CD4-positive, alpha-beta T cell treated with Interferon alpha-2 for 1 hour (primary cell): ENCODE measurements at places on chromosomes 5 and 9.

DNA sequence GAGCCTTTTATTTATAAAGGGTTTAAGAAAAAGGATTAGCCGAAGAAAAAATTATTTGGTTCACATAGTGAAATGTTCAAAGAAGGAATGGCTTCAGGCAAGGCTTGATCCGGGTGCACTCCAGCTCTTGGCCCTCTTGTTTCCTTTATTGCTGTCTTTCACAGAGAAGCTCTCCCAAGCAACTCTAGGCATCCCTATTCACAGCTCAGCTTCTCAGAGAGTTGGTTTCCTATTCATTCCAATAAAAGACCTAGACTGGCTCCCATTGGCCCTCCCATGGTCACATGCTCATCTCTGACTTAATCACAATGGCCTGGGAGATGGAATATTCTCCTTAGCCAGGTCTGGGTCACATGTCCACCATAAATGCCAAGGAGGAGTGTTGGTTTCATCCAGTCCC is 9.4 kb upstream of the FGFR4 start:
- DNase-seq = no peak

DNA sequence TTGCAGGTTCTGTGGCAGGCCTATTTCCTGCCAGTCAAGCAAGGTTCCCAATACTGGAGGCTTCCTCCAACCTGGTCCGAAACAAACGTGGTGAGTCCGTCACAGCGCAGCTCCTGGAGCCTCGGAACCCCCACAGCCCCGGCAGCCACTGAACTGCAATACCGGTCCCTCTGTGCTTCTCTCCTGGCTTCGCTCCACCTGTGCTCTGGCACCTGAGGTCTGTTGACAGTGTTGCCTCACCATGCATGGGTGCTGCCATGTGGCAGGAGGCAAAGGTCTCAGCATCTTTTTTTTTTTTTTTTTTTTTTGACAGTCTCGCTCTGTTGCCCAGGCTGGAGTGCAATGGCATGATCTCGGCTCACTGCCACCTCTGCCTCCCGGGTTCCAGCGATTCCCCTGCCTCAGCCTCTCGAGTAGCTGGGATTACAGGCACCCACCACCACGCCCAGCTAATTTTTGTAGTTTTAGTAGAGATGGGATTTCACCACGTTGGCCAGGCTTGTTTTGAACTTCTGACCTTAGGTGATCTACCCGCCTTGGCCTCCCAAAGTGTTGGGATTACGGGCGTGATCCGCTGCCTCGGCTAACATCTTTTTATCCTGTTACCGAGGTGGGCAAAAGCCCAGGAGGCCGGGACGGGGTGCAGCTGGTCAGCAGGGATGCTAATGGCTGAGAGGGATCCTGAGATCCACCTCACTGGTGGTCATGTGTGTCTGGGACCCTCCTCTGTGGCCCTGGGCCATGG is 57.1 kb upstream of the RNU6ATAC start:
- DNase-seq = no peak

DNA sequence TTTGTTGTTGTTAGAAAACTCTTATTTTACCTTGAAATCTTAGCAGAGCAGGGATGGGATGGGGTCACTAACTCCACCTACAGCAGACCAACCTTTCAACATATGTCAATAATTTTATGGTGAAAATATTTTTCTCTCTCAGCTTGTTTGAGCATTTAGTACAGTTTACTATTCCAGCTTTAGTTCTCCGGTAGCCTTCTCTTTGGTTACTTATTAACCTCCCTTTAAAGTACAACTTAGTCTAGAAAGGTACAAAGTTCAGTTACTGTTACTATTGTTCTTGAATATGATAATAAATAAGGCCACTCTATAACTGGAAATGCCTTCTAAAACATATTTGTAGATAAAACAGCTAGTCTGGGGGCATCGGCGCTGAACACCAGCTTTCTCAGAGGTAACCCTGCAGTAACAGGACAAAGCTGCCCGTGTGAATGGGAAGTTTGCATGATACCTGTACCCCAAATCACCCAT is 233.3 kb downstream of the PCSK1 start:
- no peak for DNase-seq

DNA sequence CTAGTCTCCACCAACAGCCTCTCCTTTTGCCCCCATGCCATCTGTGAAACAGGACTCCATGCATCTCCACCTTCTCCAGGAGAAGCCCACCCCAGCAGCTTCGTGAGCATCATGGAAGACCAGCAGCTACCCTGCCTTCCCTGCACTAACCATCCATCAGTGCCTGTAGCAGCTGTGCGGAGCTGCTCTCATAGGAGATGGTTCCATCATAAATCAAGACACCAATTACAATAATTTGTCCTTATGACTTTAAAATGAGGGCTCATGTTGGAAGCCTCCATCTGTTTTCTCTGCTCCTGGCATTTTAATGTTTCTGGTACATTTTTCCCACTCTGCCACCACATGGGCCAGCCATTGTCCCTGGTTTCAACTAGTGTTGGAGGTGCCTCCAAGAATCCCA is 69.9 kb downstream of the FGF1 start:
- no peak for DNase-seq

DNA sequence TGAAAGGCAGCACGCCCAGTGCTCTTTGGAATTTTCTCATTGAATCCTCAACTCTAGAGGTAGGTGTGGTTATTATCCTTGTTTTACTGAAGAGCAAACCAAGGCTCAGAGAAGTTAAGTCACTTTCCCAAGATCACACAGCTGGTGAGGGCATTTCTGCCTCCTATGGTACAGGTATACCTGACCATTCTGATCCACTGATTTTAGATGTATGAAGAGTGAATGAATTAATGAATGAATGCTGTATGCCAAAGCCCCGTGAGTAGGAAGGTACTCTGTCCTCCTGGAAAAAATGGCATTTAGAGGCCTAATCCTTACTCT is 18.2 kb upstream of the CSF1R start:
- no peak for DNase-seq

- DNase-seq = no peak
Observed at GRCh38 chr5:72394688-72395087, 74.5 kb downstream of the PTCD2 start.

- DNase-seq = no peak
Observed at GRCh38 chr5:23740029-23740428, 232.6 kb downstream of the PRDM9 start.

DNA sequence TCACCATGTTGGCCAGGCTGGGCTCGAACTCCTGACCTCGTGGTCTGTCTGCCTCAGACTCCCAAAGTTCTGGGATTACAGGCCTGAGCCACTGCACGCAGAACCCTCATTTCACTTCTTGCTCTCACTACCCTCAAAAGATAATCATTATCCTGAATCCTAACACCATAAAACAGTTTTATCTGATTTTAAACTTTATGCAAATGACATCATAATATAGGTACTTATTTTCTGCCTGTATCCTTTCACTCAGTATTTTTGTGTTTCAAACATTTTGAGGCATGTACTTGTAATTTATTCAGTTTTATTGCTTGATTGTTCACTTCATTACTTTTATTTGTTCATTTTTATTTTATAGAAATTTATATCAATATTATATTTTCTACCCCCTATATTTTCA is 719.2 kb upstream of the ARRDC3 start:
- no peak for DNase-seq

GRCh38 chr5:56314529-56314928 is 81.4 kb upstream of the ANKRD55 start:
- DNase-seq = peak; percentile 65

- peak; percentile 94 for DNase-seq
Observed at GRCh38 chr9:96418083-96418919, at the start of gene ZNF367. Gene ZNF367 (minus strand): TSS chr9:96418370. CDS start chr9:96418032, 338 bp downstream.

DNA sequence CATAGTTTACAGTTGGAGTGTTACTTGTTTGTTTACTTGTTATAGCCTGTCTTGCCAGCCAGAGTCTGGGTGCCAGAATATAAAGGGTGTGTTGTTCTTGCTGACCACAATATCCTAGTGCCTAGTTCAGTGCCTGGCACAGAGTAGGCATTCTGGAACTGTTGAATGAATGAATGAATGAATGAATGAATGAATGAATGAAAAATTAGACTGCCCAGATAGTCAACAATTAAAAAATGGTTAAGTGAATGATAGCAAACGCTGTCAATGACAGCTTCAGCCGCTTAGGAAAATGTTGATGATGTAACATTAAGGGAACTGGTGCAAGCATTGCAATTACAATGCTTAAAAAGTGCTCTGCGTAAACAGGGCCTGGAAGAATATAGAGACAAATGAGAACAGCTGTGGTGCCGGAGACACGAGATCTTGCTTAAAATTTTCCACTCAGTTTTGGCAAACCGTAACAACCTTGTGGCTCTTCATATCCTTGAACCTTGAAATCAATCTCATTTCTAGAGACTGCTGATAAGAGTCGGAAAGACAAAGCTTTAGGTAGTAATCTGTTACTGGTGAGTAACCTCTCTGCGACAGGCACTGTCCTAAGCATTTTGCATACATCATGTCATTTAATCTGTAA is 4.7 kb upstream of the TTLL11 start:
- DNase-seq = no peak

- DNase-seq = no peak
Observed at GRCh38 chr5:128303593-128303992, 220.0 kb downstream of the SLC12A2 start.

DNA sequence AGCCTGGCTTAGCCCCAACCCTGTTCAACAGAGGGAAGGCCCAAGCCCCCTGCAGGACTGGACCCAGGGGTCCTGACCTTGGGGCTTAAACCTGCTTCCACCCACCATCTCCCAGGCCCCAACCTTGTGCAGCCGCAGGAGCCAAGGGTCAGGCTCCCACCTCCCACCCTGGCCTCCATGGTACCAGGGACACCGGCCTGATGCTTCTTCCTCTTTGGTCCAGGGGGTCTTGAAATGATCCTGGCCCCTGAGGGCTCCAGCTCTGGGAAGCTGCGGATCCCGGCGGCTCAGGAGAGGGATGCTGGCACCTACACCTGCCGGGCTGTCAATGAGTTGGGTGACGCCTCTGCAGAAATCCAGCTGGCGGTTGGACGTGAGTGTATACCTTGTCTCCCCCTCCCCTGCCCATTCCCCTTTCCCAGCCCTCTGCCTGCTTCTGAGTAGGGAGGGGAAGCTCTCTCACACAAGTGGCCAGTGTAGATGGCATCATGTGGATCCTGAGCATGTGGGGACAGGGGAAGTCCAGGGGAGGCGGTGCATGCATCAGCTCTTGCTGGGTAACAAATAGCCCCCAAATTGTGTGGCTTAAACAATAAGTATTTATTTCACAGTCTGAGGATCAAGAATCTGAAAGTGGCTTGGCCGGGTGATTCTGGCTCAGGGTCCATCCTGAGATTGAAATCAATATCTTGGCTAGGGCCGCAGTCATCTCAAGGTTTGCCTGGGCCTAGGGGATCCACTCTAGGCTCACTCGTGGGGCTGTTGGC is 44.3 kb downstream of the HMCN2 start:
- DNase-seq = no peak

DNA sequence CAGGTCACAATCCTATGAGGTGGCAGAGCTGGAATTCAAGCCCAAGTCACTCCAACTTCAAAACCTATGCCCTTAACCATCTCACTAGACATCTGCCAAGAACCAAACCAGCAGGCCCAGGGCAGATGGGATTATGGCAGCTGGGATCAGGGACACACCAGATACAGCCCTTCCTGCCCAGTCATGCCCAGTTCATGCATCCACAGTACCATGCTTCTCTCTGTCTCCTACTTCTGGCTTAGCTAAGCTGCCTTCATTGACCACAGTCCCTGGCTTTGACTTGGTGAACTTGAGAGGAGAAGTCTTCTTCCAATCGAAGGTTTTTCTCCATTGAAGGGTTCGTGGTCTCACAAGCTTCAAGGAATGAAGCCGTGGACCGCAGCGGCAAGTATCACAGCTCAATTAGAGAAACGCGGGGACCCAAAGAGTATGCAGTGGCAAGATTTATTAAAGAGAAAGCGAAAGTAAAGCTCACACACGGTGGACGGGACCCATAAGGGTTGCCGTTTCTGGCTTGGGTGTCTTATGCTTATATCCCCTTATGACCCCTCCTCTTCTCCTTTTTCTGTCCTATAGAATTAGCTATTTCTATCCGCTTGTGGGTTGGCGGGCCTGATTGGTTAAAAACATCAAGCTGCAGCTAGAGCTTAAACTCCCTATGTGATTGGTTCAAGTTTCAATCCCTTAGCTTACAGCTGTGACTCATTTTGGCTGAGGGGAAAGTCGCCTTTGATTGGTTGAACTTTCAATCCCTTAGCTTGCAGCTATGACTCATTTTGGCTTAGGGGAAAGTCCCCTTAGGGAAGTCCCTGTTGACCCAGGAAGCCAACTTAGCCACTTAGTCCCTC is 101.2 kb downstream of the TRIM36 start:
- peak; percentile 14 for DNase-seq

- DNase-seq = no peak
Observed at GRCh38 chr9:32398207-32398606, 13.8 kb downstream of the ACO1 start.

GRCh38 chr5:38341056-38341455 is 82.7 kb downstream of the EGFLAM start:
- no peak for DNase-seq

DNA sequence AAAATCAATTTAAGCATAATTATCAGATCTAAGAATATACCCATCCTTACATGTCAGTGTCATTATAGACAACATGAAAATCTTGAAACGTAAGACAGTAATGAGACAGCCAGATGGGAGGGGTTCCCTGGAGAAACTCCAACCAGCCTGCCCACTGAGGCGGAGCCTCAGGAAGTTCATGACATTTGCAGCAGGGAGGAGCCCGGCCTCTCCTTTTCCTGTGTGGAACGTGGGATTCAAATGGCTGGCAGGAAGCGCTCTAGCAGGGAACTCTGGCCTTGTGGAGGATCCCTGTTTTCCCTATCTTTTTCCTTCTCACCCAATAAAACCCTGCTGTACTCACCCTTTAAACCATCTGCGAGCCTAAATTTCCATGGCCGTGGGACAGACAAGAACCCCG is 176.6 kb upstream of the KCNN2 start:
- no peak for DNase-seq

GRCh38 chr9:19409401-19410194 is 789 bp downstream of the ACER2 start:
- no peak for DNase-seq

DNA sequence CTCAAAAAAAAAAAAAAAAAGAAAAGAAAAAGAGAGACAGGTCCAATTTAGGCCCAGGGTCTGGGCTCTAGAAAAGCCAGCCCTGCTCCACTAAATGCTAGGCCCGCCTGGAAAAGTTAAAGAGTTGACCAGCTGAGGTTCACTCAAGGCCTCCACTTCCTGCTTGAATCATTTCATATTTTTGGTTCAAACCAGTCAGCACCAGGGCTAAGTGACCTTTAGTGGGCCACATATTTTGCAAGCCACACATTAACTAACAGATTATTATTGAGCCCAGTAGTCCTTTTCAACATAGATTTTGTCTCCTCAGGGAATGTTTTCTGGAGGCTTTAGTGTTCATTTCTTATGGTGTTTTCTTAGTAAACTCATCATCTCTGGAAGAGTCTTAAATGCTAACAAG is 156.6 kb downstream of the TLR4 start:
- DNase-seq = no peak

DNA sequence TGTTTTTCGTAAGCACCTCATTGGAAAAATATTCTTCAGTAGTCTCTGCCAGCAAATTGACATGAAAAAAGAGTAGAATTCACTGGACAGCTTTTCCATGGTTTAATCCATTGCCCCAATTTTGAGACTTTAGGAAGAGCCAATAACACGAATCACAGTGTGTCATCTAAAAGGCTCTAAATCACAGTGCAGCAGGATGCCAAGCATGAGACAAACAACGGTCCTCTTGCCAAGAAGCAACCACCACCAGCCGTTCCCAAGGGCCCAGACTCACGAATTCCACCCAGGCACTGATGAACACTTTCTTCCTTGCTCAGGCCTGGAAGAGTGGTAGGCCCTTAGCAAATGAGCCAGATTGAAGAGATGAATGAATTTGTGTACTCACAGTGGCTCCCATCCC is 18.3 kb upstream of the IRX4 start:
- no peak for DNase-seq

- no peak for DNase-seq
Observed at GRCh38 chr5:55276771-55277170, 30.7 kb downstream of the DHX29 start.

- no peak for DNase-seq
Observed at GRCh38 chr5:66655395-66656324, 59.5 kb downstream of the MAST4 start.
